ENCODE measurements at places on chromosomes 4 and X.

DNA sequence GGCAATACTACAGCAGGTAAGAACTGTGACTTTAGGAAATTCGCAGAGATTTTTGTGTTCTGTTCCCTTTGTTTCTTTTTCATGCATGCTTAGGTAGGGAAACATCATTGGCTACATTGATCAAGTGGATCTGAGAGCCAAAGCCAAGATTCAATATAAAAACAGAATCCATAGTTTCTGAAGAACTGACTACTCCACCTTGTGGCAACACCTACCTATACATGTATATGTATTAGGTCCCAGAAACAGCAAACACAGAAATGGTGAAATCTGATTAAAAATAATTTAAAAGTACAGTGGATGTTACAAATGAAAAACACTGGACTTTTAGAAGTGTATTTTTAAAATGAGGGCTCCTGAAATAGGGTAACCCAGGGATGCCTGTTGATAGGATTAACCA, 322.6 kb upstream of the MAOA start:
- no peak for DNase-seq

GRCh38 chr4:16264798-16265197, 38.5 kb upstream of the TAPT1 start:
- peak; percentile 78 for DNase-seq

GRCh38 chr4:7067126-7067451, 775 bp downstream of the GRPEL1 start:
- no peak for DNase-seq

- DNase-seq, result no peak
These were observed 566.2 kb downstream of the RAPGEF2 start for GRCh38 chr4:159669094-159669493.

- DNase-seq, result no peak
These were observed 571.2 kb upstream of the FAT1 start for GRCh38 chr4:187294861-187295260.

DNA sequence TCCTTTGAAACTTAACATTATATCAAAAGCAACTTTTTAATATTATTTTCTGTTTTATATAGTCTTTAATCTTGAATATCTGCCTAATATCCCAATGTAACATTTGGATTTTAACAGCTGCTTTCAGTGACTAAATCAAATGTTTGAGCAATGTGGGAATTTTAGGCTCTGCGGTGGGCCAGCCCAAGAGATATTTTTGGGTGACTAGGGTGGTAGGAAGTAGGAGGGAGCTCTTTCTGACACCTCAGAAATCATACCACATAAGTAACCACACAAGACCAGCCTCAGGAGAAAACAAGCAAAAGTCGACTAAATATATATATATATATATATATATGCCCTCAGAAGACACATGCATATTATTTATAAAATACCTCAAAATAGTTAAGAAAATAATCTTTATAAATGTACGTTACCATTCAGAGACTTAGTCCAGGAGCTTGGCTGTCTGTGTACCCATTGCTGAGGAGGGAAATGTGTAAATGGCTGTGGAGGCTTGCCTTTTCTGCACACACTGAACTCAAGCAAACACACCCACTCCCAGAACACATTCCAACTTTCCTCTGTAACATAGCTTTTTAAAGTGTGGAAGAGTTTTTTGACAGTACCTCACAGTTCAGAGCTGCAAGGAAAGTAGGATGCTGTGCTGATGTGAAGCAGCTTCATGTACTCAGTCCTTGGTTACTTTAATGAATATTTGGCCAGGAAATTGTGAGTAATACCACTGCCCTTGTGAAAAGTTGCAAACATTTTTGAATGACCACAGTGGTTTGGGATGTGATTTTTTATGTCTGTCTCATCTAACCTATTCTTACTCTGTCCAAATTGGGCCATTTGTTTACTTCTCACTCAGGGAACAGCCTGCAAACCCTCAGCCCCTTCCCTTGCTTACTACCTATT, at the start of gene RTL3:
RTL3 (minus strand) TSS at position 484 of the 900 bp plus-strand sequence. CDS start 908 bp downstream, outside the sequence.
- DNase-seq, result peak; percentile 61

DNA sequence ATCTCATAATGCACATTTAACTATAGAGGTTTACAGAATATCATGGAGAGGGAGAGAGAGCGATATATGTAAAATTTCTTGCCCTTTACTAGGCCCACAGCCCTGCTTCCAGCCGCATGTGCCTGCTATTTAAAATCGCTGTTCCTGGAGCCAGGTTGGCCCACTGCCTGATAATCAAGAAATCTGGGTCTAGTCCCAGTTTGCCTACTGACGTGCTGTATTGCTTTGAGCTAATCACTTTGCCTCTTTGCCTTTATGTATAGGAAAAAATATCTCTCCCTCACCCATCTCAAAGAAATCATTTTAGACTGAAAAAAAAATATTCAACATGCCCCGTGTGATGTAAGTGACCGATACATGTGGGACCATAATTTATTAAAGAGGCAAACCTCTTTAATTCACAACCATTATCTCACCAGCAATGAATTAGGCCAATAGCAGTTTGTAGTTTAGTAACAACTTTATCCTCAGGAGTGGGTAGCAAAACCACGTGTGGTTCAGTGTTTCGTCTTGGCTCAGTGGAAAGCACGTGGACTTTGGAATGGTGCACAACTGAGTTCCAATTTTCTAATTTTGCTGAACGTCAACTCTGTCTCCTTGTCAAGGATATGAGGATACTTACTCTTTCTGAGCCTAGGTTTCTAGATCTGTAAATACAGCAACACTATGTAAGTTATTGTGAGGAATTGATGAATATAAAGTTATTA, 62.6 kb downstream of the GRXCR1 start:
- no peak for DNase-seq

DNA sequence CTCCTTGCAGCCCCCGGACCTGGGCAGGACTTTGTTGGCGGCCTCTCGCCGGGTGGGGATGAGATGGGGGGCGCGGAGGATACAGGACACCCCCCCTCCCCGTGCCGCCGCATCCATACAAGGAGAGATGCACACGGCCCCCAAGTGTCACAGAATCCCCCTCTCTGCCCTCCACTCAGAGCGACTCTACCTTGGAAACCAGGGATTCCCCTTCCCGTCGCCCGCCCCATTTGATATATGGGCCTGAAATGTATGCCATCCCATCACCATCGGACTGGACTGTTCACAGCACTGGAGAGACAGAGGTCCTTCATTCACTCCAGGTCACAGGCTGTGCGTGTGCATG, 426 bp downstream of the PORCN start:
- DNase-seq, result no peak

GRCh38 chrX:13863324-13863723, 46.4 kb upstream of the GPM6B start:
- DNase-seq, result no peak

GRCh38 chrX:2595258-2595657, 94.5 kb upstream of the DHRSX start:
- DNase-seq, result no peak

DNA sequence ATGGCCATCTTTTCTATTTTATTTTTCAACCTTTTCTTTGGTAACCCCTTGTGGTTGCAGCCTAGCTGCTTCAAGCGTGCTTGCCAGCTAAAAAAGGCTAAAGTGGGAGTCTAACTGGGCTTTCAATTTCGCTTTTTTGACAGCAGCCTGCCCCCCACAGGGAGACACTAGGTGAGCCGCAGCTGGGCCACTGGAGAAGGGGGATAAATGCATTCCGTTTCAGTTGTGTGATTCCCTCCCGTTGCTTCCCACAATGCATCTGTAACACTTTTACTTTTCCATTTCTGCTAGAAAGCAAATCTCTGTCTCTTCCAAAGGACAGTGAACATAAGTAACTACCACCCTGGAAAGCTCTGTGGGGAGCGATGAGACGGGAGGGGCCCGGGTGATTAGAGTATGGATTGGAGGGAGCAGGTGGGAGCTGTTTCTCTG, 86.3 kb upstream of the RAPGEF2 start:
- no peak for DNase-seq

DNA sequence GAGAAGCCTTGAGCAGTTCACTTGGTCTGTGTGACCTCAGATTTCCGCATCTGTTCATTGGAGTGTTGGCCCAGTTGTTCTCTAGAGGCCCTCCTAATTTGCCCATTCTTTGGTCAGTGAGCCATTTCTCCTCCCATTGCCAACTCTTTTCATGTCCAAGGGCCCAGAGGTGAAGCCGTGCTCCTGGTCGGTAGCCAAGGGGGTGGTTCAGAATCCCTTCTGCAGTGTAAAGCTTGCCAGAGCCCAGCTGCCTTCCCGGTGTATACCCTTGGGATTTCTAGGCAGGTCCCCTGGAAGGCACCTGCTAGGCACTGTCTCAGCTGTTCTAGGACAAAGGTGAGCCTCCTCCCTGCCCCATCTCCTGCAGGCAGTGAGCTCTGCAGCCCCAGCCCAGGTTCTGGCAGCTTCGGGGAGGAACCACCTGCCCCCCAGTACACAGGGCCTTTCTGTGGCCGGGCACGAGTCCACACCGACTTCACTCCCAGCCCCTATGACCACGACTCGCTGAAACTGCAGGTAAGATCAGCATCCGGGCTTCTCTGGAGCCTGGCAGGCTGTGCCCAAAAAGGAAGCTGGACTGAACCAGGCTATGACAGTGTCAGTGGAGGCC, 12.3 kb downstream of the SASH3 start:
- no peak for DNase-seq

- DNase-seq, result no peak
These were observed 360.0 kb downstream of the CHIC1 start for GRCh38 chrX:73922856-73923455.

- no peak for DNase-seq
These were observed 121.0 kb downstream of the ENPP6 start for GRCh38 chr4:184096561-184097240.

DNA sequence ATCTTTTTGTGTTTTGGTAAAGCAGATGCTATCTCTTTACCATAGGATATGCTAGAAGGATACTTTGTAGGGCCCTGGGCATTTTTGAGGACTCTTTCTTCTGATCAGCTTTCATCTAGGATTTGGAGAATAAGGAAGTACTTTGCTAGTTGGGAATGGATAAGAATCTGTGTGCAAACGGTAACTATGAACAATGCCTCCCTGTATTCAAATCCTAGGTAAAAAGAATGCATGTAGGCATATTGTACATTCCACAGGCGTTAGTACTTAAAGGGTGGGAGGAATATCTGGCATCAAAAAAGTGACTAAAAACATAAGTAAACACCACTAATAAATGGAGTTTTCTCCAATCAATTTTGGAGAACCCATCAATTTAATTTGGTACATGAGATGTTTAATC, 59.7 kb downstream of the SH3BGRL start:
- DNase-seq, result no peak

GRCh38 chr4:16253127-16253960, 27.1 kb upstream of the TAPT1 start:
- no peak for DNase-seq

DNA sequence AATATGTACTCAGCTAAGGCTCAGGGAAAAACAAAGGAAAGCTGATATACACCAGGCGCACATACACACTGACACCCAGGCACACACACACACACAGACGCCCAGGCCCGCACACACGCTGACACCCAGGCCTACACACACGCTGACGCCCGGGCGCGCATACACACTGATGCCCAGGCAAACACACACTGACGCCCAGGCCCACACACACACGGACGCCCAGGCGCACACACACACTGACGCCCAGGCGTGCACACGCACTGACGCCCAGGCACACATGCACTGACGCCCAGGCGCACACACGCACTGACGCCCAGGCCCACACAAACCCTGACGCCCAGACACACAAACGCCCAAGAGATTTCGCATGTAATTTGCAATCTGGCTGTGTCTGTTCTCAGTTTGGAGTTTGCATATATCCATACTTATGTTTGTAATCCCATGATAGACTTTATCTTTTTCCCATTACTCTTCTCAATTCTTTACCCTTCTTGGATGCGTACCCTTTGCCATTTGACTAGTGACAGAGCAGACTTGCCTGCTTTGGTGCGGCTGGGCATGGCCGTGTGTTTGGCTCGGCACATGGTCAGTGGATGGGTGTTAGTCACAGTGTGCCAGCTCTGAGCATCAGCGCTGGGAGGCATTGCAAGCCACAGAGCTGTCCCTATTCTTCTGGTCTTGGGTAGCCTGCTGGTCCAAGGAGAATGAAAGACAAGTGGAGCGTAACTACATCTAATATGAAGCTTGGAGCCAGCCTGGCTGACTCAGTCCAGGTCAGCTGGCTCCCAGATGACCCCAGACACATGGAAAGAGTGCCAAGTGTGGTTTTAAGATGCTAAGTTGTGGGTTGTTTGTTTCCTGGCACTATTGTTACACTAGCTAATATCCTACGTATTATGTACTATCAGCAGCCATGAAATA, 632.4 kb upstream of the ZFP42 start:
- no peak for DNase-seq

- DNase-seq, result no peak
These were observed 24.4 kb upstream of the SH3KBP1 start for GRCh38 chrX:19911784-19912183.

DNA sequence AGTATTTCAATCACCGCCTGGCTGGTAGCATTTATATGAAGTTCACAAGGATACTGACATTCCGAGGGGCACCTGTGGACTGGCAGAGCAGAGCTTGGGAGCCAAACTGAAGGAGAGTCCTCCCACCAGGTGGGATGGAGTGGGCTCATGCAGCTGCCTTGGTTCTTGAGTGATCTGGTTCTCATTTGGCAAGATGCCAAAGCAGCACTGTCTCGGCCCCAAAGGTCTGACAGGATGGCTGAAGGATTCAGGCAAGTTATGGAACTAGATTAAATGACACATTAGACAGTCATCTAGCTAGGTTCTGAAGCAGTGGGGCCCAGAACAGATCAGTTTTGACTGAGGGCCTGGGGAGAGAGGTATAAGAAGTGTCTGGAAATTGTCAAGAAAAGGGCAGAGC, 3.2 kb downstream of the FGF16 start:
- DNase-seq, result no peak

- no peak for DNase-seq
These were observed 157.5 kb downstream of the TECRL start for GRCh38 chr4:64251781-64252180.

Measured in inflammatory macrophage treated with lipopolysaccharide for 4 hours (primary cell).